Activated CD8-positive, alpha-beta memory T cell treated with anti-CD3 and anti-CD28 coated beads, Interleukin-2, amount 50 U/mL, for 4 hours (primary cell): ENCODE measurements at places on chromosomes 4 and X.
A peak's percentile ranks its signal among the peaks of the same experiment; 100 is the strongest.

DNA sequence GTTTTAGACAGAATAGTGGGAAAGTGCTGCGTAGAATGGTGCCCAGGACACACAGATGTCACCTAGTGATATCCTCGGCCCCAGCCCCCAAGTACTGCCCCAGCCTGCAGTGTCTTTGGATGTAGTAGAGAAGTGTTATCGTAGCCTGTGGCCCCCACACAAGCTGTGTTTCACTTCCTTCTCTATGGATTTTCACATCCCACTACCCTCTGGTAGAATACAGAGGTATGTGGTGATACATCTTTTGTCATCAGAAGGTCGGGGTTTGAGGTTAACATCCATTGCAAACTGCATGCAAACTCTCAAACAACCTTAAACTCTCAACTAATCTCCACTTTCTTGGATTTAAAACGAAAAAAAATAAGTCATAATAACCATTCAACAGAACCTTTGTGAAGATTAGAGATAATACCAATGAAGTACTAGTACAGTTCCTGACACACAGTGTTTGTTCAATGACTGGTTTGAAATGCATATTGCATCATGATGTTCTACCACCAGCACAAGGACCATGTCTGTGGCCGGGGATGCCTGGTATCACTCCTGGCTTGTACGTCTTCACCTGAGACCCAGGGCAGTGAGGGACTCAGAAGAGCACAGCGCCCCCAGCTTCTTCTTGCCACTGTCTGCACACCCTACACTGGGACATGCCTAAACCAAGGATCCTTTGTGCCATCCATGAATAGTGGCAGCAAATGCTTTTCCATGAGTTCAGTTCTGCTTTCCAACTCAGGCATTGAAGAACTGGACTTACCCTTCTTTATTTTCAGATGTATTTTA is 267.3 kb downstream of the DCTD start:
- no peak for DNase-seq

DNA sequence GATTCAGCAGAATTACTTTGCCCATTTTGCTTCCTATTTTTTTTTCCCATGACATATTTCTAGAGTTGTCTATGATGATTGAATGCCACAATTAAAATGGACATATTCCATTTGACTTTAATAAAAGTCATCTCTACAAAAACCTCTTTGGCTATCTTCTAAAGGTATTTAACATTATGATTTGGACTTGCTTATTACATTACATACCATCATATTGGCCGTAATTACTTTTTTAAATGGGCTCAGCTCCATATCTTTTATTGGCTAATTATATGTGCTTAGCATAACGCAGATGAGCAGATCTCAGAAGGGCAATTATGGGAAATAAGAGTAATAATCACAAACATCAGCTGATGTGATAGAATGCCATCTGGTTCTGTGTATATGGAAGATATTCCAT is 4.5 kb upstream of the LNX1 start:
- DNase-seq, result no peak

DNA sequence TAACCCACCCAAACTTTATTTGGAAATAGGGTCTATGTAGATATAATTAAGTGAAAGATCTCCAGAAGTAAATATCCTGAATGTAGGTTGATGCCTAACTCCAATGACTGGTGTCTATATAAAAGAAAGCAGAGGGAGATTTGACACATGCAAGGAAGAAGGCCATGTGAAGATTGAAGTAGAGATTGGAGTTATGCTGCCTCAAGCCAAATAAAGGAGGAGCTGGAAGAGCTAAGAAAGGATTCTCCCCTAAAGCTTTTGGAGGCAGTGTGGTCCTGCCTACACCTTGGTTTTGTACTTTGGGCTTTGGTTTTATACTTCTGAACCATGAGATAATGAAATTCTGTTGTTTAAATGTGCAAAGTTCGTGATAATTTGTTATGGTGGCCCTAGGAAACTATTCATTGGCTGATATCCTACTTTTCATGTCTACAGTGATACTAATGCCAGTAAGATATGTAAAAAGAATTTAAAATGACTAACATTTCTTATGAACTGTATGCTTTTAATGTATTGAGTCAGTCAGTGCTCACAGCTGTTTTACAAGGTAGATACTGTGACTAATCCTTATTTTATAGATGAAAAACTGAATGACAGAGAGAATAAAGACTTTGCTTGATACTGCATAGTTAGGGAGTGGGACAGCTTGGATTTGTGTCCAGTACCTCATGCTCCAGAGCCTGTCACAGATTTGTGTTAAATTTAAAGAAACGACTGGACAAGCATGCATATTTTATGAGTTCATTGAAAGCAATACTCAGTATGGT is 5.9 kb upstream of the RAB40AL start:
- DNase-seq, result no peak

- no peak for DNase-seq
Measured at GRCh38 chrX:53265771-53266574, 15.4 kb downstream of the IQSEC2 start.

DNA sequence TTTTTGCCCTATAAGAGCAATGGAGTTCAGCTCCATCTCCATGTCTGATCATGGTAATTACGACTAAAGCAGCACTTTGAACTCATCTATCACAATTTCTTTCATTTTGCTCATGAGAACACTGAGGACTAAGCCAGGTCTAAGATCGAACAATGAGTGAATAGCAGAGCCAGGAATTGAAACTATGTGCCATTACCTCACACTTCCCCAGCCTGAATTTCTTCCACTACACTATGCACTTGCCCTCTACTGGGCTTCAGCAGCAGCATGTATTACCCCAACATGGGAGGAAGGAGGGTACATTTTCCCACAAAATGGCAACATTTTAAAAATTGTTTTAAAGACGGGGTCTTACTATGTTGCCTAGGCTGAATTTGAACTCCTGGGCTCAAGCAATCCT is 274.7 kb upstream of the FGF13 start:
- no peak for DNase-seq

GRCh38 chr4:43607827-43608461 is 715.4 kb downstream of the GRXCR1 start:
- DNase-seq, result no peak

DNA sequence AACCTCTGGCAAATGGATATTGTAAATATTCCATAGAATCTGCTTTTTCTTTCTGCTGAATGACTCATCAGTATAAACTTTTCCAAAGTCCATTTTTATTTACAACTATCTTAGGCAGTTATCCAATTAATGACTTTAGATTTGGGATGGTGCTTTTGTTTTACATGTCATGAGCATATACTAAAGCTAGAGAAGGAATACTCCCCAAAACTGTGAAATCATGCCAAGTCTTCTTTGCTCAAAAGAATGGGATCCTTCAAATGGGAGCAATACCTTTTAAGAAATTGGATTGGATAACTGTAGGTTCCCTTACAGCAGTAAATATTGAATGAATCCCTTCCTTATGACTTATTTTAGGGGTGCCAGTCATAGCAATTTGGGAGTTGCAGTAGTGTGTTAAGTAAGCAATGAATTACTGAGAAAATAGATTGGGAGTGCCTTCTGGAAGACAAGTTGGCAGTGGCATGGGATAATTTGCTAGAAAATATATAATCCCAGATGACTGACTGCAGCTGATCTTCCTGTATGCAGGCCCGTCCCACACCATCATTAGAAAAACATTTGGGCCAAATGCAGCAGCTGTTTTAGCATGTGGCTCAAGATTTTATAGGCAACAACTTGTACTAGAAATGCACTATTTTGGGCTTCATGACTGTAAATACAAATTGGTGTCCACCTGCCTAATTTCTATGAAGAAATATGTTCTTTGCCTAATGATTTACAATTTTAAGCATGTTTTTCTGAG is 2.8 kb downstream of the TMPRSS11D start:
- no peak for DNase-seq

GRCh38 chr4:187996502-187997177 is 1.1 kb downstream of the ZFP42 start:
- DNase-seq, result no peak

DNA sequence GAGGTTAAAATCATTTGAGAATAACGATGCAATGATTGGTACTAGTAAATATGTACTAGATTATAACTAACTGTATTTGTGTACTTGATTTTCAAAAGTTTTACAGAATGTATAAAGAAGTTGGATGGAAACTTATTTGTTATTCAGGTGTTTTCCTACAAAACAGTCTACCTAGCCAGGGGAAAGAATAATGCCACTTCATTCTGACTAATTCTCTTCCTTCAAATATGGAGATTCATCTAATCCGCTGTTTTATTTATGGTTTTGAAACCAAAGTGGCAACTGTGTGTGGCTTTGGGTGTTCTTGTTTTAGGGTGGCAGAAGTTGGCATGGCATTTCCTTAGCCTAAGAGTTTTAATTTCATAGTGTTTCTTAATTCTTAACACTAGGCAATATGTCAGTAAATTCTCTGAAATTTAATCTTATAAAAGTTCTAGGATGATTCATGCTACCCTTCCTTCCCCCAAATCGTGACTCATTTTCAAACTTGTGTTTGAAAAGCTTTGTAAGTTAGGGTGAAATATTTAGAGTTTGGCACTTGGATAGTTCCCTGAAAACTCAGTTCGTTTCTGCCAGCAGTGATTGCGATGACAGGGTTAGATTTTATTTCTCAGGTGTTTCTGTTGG is 62.6 kb downstream of the DCLK2 start:
- DNase-seq, result no peak

GRCh38 chr4:124135409-124135813 is 577.1 kb downstream of the ANKRD50 start:
- DNase-seq, result no peak

DNA sequence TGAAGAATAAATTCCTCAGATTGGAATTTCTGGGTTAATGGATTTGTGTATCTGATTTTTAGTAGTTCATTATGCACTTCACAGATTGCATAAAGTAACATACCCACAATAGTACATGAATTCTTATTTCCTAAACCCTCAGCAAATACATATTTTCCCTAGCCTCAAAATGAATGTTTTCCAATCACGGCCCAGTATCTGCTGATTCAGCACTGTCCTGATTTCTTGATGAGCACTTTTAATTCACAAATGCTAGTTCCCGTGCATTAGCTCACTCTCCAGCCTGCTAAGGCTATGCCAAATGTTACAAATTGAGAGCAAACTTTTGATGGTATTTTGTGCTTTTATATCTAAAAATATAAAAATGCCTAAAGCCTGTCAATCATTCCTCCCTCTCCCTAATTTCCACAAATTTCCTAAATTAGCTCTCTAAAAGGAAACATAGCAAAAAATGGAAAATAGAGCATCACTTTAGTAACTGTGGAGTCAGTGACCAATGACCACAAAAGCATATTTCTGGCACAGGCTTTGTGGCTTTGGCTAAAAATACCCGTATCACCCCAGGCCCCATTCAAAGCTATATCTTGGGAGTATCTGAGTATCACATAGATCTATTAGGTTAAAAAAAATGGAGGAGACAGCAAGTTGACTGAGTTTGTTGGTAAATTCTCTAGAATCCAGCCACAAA is 75.5 kb downstream of the NAF1 start:
- no peak for DNase-seq

- DNase-seq, result no peak
Measured at GRCh38 chr4:4289055-4289454, 899 bp downstream of the LYAR start.

GRCh38 chr4:26281881-26282280 is 38.9 kb upstream of the RBPJ start:
- DNase-seq, result no peak

GRCh38 chr4:158809611-158810486 is 41.0 kb downstream of the FNIP2 start:
- no peak for DNase-seq

- DNase-seq, result no peak
Measured at GRCh38 chrX:141258080-141258479, 15.8 kb upstream of the SPANXC start.

GRCh38 chr4:17705107-17705506 is 76.3 kb downstream of the FAM184B start:
- DNase-seq, result no peak

DNA sequence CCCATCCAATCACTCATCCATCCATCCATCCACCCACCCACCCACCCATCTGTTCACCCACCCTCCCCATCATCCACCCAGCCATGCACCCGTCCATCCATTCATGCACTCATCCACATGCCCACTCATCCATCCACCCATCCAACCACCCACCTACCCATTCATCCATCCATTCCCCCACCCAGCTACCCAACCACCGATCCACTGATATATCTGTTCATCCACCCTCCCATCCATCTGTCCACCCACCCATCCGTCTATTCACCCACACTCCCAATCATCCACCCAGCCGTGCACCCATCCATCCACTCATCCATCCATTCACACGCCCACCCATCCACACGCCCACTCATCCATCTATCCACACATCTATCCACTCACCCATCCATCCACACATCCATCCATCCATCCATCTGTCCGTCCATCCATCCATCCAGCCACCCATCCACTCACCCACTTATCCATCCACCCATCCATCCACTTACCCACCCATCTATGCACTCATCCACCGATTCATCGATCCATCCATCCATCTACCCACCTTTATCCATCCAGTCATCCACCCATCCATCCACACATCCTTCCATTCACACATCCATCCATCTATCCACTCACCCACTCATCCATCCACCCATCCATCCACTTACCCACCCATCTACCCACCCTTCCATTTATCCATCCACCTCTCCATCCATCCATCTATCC is 28.4 kb downstream of the ASMTL start:
- DNase-seq, result peak; percentile 1

- no peak for DNase-seq
Measured at GRCh38 chr4:63349674-63350025, 1059.6 kb downstream of the TECRL start.

DNA sequence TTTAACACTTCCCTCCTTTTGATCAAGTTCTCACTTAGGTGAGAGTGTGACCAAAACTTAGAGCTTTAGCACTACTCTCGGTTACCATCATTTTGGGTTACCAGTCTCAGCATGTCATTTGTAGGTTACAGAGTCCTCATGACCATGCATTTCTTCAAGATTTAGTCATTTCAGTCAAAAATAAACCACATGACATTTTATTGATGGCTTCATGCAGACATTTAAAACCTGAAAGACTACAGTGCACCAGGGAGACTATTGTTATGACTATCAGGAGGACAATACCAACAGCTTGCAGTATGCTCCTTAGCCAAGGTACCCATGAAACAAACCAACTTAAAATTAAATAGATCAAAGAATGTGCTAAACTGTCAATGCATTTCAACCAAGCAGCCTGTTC is 498.1 kb upstream of the FSTL5 start:
- DNase-seq, result no peak

- no peak for DNase-seq
Measured at GRCh38 chr4:28518561-28519165, 1658.0 kb downstream of the STIM2 start.
